ENCODE measurements at places on chromosomes 1 and 21.

- DNase-seq, result no peak
Observed at GRCh38 chr21:42465008-42465802, 30.8 kb downstream of the RSPH1 start.

GRCh38 chr1:68600049-68600661, 103.3 kb upstream of the DEPDC1 start:
- DNase-seq, result no peak

GRCh38 chr1:190595438-190595837, 117.8 kb upstream of the BRINP3 start:
- no peak for DNase-seq

- no peak for DNase-seq
Observed at GRCh38 chr1:39981945-39982344, 27.0 kb downstream of the MFSD2A start.

GRCh38 chr1:5509664-5510452, 482.4 kb downstream of the NPHP4 start:
- DNase-seq, result peak; percentile 47

DNA sequence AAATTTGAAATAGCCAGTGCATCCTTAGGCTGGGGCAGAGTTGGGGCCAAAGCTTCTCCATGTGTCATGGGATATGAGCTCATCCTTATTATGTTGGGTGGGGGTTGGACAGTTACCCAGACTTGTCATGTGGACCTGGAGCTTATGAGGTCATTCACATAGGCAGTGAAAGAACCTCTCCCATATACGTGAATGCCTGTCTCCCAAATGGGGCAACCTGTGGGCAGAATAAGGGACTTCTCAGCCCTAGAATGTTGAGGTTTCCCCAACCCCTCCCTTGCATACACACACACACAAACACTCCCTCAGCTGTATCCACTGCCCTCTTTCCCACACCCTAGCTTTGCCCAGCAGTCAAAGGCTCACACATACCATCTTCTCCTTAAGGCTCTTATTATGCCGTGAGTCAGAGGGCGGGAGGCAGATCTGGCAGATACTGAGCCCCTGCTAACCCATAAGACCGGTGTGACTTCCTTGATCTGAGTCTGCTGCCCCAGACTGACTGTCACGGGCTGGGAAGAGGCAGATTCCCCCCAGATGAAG, 2.3 kb upstream of the IVL start:
- DNase-seq, result no peak

- no peak for DNase-seq
Observed at GRCh38 chr1:51444096-51444495, 75.0 kb downstream of the EPS15 start.

DNA sequence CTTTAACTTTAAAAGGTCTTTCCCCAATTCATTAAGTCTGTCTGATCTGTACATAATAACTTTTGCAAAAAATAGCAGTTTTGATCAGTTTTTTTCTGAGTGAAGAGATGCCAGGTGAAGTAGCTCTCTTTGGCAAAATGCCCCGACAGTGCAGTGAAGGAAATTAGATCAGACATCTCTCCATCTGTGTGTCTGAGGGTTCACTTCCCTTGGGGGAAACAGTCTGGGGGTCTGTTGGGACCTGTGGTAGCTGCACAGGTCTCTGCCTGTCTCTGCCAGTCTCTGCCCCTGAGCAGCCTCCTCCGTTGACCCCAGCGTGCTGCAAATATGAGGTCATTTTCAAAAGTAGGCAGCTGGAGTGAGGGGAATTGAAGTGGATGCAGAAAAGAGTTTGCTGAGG, 54.5 kb downstream of the TBCE start:
- no peak for DNase-seq

- DNase-seq, result no peak
Observed at GRCh38 chr1:194378517-194378916, 1192.1 kb upstream of the B3GALT2 start.

- no peak for DNase-seq
Observed at GRCh38 chr1:156696755-156697154, 8.6 kb downstream of the CRABP2 start.

- no peak for DNase-seq
Observed at GRCh38 chr1:60540141-60540540, 466.6 kb upstream of the C1orf87 start.

- DNase-seq, result no peak
Observed at GRCh38 chr1:39269791-39270342, 65.4 kb downstream of the MACF1 start.

- no peak for DNase-seq
Observed at GRCh38 chr1:11178021-11179015, 10.8 kb upstream of the ANGPTL7 start.

DNA sequence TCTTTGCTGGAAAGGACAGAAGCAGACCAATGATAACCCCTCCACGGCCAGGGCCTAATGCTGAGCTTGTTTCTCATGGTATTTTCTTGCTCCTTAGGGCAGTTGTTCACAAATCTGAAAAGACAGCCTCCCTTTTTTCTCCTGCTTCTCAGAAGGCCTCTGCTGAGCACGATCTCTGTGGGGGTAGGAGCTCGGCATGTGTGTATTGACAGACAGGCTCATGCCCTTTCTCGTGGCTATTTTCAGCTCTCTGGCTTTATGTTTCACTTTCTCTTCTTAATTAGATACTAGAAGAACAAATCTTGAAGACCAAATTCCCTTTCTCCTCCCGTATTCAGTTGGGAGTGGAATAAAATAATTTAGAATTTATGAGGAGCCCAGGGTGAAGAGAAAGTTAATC, 768 bp upstream of the RIIAD1 start:
- no peak for DNase-seq

GRCh38 chr1:54157401-54157800, 4.6 kb upstream of the CDCP2 start:
- DNase-seq, result no peak

- no peak for DNase-seq
Observed at GRCh38 chr1:100720101-100720500, 559 bp downstream of the VCAM1 start.

All from right renal pelvis (tissue), 4 donors.